Stomach (tissue), 19 donors: ENCODE measurements at places on chromosomes 6 and 20. TPM values are rescaled to one million over a fixed set of nuclear protein-coding genes. Genes with fewer than 3 reads are reported as not detected.

TP53TG5 gene
- polyA plus RNA-seq: 0.33 TPM

OR10C1 gene
- polyA plus RNA-seq: not detected

SEC63 gene
- 17.3 TPM for polyA plus RNA-seq

UBD gene
- 4.0 TPM for polyA plus RNA-seq

DNA sequence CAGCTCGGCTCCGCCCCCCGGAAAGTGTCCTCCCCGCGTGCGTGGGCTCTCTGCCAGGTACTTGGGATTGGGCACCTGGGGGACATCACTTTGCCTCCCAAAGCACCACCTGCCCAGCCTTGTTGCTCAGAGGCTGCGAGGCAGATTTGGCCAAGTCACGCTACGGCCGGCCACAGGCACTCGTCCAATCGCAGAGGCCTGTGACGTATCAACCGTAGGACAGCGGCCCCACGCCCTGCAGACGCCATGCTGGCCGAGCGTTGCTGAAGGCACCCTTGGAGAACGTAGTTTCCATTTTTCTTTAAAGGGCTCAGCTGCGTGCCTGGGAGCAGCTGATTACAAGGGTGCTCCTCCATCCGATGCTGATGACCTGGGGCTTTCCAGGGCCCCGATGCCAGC is 3.1 kb downstream of the NTSR1 start:
- no peak overlapping the region for H3K27ac ChIP-seq
- peaks cover 36% of the 10 kb centered on the region for H3K4me1 ChIP-seq
- DNase-seq: peak; percentile 48
- H3K27me3 ChIP-seq: peaks cover 43% of the 10 kb centered on the region

GRCh38 chr6:106247733-106248132 is 77.8 kb downstream of the ATG5 start:
- H3K27me3 ChIP-seq: no peaks in the 10 kb centered on the region
- DNase-seq: no peak
- peaks cover 11% of the 10 kb centered on the region for H3K4me1 ChIP-seq
- no peak overlapping the region for H3K4me3 ChIP-seq
- H3K27ac ChIP-seq: no peak overlapping the region

DNA sequence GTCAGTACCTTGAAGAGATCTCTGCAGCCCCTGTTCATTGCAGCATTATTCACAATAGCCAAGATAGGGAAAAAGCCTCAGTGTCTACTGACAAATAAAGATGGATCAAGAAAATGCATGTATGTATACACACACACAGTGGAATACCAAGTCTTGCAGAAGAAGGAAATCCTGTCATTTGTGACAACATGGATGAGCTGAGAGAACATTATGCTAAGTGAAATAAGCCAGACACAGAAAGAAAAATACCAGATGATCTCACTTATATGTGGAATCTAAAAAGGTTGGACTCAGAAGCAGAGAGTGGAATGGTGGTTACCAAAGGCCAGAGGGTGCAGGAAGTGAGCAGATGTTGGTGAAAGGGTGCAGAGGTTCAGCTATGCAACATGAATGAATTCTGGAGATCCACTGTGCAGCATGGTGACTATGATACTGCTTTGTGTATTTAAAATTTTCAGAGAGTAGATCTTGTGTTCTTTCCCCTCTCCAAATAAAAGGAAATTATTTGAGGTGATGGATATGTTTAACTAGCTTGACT is 11.0 kb upstream of the SLC22A1 start:
- DNase-seq: no peak
- peaks cover under 1% of the 10 kb centered on the region for H3K36me3 ChIP-seq
- H3K27me3 ChIP-seq: no peaks in the 10 kb centered on the region
- no peaks in the 10 kb centered on the region for H3K4me1 ChIP-seq
- no peak overlapping the region for H3K27ac ChIP-seq
- H3K4me3 ChIP-seq: no peak overlapping the region

DNA sequence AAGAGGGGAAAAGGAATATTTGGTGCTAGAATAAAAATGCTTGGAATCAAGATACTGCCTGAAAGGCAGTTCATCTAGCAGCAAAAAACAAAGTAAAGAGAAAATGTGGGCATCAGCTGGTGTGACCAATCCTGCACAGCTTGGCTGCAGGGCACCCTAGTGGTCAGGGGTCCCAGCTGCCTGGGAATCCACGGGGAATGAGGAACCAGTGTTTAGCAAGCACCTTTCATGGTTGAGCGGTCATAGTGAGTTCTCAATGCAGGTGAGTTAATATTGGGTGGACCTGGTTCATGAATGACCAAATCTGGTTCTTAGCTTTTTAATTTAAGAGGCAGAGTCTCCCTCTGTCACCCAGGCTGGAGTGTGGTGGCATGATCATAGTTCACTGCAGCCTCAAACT is 53.3 kb downstream of the CAP2 start:
- H3K27ac ChIP-seq: no peak overlapping the region
- H3K4me3 ChIP-seq: no peak overlapping the region
- DNase-seq: no peak
- no peaks in the 10 kb centered on the region for H3K4me1 ChIP-seq
- no peaks in the 10 kb centered on the region for H3K36me3 ChIP-seq
